ENCODE measurements at places on chromosomes 16 and 17.

GRCh38 chr17:47986520-47986919 lies 15.6 kb downstream of the CDK5RAP3 start:
- DNase-seq: no peak

DNA sequence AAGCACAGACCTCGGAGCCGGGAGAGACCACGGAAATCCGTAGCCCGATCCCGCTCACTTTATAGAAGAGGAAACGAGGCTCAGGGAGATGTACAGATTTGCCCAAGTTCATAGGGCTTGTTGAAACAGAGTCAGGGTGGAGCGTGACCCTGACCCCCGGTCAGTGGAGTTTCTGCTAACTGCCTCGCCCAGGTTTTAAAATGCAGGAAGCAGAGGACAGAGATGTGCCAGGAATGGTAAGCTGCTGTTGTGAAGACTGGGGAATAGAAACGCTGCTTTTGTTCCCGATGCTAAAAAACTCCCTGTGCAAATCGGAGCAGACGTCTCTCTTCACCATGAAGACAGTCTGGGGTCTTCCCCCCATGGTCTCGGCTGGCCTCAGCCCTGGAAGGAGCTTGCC lies 403.0 kb downstream of the SEC14L1 start:
- DNase-seq: no peak

DNA sequence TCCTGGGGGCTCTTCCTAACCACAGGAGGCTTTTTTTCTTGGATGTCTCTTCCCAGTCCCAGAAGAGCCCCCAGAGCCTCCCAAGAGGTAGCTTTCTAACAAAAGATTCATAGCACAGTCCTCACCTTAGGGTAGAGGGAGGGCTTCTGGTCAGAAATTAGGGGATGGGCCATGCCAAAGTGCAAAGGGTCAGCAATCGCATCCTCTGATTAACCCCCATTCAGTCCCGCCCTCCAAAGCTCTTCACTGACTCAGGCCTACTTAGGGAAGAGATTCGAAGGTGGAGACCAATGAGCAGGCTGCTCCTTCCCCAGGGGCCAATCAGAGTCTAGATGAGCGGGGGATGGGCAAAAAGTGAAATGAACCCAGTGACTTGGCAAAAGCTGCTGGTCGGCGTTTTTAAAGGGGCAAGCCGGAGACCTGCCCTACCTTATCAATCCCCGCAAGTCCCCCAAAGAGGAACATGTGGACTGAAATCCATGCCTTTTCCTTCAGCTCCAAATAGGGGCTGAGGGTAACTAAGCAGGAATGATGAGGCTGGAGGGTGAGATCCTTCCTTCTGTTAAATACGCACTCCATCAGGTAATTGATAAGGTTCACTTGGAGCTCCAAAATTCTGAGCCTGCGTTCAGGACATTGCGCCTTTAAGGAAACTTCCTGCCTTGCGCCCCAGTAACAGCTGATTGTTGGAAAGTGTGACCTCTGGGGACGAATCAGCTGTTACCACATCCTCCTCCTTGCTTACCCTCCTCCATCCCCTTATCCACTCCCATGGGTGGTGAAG lies 6.9 kb upstream of the TLCD2 start:
- DNase-seq: peak; percentile 90

DNA sequence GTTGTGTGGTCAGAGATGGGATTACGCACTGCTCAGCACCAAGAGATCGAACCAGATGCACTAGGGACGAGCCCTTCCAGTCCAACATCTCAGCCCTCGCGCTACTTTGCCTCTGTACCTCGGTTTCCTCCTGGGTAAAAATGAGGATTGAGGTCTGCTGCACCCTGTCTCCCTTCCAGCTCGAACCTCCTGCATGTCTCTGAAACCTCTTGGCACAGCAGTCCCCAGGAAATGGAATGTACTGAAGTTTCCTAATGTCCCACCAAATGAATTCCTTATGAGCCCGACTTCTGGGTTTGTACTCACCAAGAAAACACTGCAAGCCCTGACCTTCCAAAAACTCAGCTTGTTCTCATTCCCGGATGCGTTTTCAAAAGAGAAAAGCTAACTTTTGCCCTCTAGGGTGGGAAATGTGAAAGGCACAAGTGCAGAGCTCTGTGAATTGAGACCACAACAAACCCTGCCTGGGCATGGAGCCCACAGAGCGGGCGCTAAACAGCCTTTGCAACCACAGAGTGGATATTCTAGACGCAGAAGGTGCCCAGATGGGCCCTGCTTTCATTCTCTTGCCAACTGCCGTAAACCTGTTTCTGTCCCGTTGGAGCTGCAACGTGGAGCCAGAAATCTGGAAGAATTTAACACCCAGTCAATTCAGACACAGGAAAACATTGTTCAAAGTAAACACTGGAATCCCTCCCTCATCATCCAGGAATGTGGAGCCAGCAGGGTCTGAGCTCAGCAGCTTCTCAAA lies 10.3 kb downstream of the CDRT4 start:
- no peak for DNase-seq

DNA sequence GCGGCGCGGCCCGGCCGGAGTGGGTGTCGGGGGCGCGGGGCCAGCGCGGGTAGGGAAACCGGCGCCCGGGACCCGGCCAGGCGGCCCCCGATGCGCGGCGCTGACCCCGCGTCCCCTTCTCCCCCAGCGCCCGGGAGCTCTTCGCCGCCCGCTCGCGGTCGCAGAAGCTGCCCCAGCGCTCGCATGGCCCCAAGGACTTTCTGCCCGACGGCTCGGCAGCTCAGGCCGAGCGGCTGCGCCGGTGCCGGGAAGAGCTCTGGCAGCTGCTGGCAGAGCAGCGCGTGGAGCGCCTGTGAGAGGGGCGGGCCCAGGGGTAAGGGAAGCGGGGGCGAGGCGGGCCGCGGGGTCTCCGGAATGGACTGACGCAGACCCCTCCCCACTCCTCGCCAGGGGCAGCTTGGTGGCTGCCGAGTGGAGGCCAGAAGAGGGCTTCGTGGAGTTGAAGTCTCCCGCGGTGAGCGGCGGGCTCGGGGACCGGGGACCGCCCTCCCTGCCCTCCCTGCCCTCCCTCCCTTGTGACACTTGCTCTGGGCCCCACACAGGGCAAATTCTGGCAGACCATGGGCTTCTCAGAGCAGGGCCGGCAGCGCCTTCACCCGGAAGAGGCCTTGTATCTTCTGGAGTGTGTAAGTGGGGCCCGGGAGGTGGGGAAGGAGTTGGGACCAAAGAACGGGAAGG lies 430 bp downstream of the TSEN54 start:
- peak; percentile 44 for DNase-seq

GRCh38 chr17:37109731-37110710 lies 161.3 kb downstream of the AATF start:
- no peak for DNase-seq

GRCh38 chr16:54720259-54720658 lies 210.4 kb upstream of the IRX5 start:
- DNase-seq: no peak

DNA sequence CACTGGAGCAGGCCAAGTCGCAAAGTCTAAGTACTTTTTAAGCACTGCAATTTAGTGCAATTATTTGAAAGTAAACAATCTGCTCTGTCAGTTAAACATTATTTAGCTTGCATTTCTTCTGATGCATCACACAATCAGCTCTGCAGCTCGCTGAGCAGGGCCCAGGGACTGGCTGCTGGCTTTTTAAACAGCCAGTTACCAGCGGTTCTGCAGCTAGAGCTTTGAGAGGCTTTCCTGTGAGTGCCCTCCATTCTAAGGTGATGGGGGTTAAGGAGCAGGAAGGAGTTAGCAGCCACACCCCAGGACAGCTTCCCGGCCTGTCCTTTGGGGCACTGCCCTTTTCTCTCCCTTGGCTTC lies 154.3 kb downstream of the SALL1 start:
- no peak for DNase-seq

GRCh38 chr16:52552643-52553042 lies 5.7 kb upstream of the TOX3 start:
- DNase-seq: no peak

All from activated CD4-positive, alpha-beta T cell treated with anti-CD3 and anti-CD28 coated beads, Interleukin-2, amount 50 U/mL, for 48 hours (primary cell).